Activated CD4-positive, alpha-beta T cell treated with anti-CD3 and anti-CD28 coated beads, Interleukin-2, amount 10 ng/mL, durations not matched to agents 24 days and 14 days (primary cell): ENCODE measurements at places on chromosomes 16 and 17. TPM values are rescaled to one million over a fixed set of nuclear protein-coding genes. Genes with fewer than 3 reads are reported as not detected.

- peak; percentile 93 for DNase-seq
These were observed 671.1 kb downstream of the WWOX start for GRCh38 chr16:78770353-78771091.

- DNase-seq = no peak
These were observed 1.8 kb downstream of the RUNDC3A start for GRCh38 chr17:44310188-44310587.

DNA sequence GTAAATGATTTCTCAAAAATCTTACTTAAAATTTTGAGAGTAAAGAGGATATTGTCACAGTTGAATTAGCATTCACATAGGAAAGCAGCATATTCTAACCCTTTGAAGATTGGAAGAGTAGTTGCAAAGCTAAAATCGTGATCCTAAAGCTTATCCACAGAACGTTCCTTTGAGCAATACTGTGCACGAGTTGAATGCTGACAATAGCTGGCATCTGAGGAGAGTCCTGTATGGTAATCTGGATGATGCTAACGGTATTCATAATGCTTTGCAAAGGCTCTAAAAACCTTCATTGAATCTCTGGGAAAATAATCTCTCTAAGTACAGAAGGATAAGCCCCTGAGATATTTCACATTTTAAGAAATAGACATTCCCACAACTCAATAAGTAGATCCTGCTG is 354.6 kb downstream of the CDH8 start:
- DNase-seq = no peak

The ITGB3 gene
- not detected in 2 replicates for total RNA-seq

The KRT27 gene
- not detected in 2 replicates for total RNA-seq
